ENCODE measurements at places on chromosomes 2 and 18.

GRCh38 chr18:5476961-5477800 lies 66.6 kb downstream of the EPB41L3 start:
- DNase-seq: no peak

DNA sequence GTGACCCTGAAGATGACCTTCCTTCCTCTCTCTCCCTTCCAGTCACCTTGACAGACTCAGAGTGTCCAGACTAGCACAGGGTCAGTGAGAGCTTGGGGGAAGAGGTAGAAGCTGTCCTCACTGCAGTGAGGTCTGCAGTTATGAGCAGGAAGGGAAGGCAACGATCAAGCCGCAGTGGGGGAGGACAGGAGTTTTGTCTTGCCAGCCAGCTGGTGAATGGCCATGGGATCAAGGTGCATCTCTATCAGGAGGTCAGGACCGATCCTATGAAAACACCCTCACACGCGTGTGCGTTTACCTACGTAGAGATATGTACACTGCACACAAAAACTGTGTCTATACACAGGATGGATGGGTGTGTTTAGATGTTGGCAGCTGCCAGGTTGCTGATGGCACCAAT lies 83.2 kb downstream of the THNSL2 start:
- DNase-seq: no peak

GRCh38 chr2:211331736-211332135 lies 775.3 kb downstream of the CPS1 start:
- no peak for DNase-seq

- no peak for DNase-seq
These were observed 879 bp upstream of the XDH start for GRCh38 chr2:31415421-31415820.

DNA sequence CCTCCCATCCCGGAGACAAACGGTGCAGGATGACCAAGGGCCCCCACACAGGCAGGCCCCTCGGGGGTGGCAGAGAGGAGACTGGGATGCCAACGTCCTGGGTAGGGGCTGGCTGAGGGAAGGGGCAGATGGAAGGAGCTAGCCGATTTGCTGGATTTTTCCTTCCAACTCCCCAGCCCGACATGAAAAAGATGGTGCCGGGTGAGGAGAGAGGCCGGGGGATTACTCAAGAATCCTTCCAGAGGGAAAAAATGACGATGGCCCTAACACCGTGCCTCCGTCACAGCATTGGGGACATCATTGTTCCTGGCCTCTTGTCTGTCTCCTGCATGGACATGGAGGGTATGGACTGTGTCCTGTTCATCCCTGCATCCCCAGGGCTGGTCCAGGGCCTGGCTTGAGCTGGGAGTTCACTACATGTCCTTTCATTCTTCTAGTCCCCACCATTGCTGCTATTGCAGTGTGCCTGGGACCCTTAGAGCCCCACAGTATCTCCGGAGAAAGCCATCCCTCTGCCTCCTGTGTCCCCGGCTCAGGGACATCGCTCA lies 217.7 kb downstream of the TNS1 start:
- no peak for DNase-seq

DNA sequence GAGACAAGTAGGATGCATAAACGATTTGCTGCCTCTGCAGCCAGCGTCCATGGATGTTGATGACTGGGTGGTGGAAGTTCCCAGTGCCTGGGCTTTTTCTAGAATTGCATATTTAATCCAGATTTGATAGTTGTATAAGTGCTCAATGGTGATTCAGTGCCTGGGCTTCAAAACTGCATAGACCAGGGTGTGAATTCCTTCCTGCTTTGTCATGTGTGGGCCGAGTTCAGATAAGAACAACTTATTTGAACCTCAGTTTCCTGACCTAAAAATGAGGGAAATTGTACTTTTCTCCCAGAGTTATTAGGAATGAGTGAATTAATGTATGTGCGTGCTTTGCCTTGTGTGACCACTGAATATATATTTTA lies 154.6 kb downstream of the WDSUB1 start:
- no peak for DNase-seq

DNA sequence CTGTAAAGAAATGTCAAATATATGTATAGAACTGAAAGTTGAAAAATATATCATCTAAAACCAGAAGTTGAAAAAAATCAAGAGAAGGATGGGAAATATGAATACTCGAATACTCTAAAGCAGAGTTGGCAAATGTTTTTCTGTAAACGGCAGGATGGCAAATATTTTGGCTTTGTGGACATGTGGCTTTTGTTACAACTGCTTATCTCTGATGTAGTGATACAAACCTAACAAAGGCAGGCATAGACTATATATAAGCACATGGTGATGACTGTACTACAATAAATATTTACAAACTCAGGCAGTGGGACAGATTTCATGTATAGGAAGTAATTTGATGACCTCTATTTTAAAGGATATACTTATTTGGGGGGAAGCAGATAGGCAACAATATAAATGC lies 224.6 kb upstream of the LRRTM4 start:
- no peak for DNase-seq

All from SHP77 (cell line).